Activated T-helper 17 cell treated with anti-CD3 and anti-CD28 coated beads, Interleukin-2, amount 50 U/mL, for 72 hours (primary cell): ENCODE measurements at places on chromosomes 4 and X. TPM values are rescaled to one million over a fixed set of nuclear protein-coding genes. Genes with fewer than 3 reads are reported as not detected.

Gene KDR
- total RNA-seq, result not detected

Gene MAGEA11
- not detected for total RNA-seq

Gene NLRP2B
- not detected for total RNA-seq

- ATAC-seq, result peak; percentile 52
These were observed 12.1 kb downstream of the FRG2 start for GRCh38 chr4:190014771-190015537.

GRCh38 chr4:8523766-8524165 lies 56.4 kb upstream of the GPR78 start:
- no peak for ATAC-seq
